ENCODE measurements at places on chromosomes 11 and 22.

DNA sequence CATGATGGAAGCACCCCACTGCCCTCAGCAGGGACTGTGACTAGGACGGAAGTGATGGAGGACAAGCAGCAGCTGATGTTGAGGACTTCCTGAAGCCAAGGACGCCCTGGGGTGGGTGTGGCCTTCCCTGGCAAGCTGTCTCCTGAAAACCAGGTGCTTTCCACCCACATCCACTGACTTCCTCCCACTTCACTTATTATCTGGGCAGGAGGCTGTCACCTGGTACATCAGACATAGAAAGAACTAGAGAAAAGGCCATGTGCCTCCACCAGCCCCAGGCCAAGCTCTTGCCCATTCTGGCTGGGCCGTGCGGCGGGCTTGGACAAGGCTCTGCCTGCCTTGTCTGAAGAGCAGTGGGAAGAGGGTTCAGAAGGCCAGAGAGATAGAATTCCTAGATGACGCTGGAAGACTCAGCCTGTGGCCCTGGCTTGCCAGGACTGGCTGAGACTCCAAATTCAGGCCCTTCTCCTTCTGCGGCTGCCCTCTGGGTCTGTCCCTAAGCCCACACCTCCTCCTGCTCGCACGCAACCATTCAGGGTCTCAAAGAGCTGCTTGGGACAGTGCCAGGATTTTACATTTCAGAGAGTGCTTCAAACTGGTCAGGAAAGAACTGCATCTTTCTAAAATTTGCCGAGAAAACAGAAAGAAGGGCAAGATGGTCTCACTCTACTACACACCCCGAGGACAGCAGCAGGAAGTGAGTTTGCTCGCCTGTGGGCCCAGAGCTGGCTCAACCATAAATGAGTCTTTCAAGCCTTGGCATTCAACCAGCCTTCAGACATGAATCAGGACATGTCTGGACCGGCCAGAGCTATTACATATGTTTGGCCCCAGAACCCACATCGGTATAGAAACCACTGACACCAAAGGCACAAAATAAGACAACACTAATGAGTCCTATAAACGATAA lies 13.3 kb downstream of the ARHGAP1 start:
- DNase-seq: no peak

DNA sequence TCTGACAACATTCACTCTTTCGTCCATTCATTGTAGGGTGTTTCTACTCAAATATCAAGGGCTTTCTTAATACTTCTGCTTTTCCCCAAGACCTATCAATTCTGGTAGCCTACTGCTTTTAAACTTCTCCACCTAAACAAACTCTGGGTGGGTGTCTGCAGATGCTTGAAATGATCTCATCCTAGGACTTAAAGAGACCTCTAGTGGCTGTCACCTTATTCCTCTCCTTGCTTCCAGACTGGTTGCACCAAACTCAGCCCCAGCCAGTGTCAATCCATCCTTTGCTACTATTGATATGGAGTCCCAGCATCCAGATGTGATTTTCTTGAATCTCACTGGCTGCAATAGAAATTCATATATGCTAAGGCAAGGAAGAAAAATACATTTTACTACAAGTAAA lies 274.7 kb downstream of the NXPE2 start:
- DNase-seq: peak; percentile 38

- no peak for DNase-seq
These were observed 7.3 kb downstream of the SART1 start for GRCh38 chr11:65968600-65969482.

DNA sequence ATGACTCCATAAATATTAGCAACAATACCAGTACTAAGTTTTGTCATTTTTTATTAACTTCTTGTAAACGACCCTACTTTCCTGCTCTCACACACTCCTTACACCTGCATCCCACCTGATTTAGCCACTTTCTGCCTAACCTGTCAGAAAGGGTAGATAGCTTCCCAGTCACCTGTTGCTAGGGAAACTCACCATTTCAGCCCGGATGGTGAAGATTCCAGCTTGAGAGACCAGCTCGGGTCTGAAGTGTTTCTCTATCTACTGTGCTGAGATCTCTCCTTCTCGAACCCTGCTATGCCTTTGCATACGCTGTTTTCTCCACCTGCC lies at the start of gene PARVG:
PARVG (plus strand) TSS at position 220 of the 327 bp plus-strand sequence. CDS start 2,405 bp downstream, outside the sequence.
- peak; percentile 69 for DNase-seq

GRCh38 chr11:19903620-19904069 lies 191.0 kb downstream of the NAV2 start:
- peak; percentile 72 for DNase-seq

GRCh38 chr22:19888131-19888746 lies 33.6 kb upstream of the GNB1L start:
- DNase-seq: no peak

DNA sequence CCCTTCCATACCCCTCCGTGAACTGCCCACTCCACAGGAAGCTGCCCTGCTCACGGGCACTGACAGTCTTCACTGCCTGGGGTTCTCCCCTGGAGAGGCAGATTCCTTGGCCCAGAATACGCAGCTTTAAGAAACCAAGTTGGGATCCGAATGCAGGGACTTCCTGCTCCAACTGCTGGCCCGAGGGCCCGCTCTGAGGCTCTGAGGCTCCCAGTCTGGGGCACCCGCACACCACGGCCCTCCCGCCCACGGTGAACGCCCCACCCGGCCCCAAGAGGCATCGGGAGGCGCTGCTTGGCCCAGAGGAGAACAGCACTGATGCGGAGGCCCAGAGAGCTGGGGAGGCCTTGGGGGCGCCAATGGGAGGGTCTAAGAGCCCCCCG lies 42.3 kb downstream of the IGF2 start:
- DNase-seq: no peak

- no peak for DNase-seq
These were observed 12.0 kb downstream of the PRMT3 start for GRCh38 chr11:20399498-20399897.

Data from iPS-NIHi11 (cell line).